ENCODE measurements at places on chromosomes 2 and 18.

- DNase-seq, result no peak
Observed at GRCh38 chr18:4821801-4822200, 366.7 kb upstream of the DLGAP1 start.

DNA sequence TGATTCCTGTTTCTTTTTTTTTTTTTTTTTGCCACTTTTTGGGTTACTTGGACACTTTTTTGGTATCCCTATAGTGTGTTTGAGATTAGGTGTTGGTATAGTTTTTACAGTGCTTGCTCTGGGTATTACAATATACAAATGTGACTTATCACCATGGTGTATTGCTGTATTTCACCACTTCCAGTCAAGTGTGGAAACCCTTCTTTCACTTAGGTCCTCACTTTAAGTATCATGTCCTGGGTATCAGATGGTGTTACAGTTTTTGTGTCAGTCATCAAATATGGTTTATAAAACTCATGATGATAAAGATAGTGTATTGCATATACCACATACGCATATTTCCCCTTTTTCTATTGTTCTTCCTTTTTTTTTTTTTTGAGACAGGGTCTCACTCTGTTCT lies 1.8 kb downstream of the ATP9B start:
- DNase-seq, result no peak

DNA sequence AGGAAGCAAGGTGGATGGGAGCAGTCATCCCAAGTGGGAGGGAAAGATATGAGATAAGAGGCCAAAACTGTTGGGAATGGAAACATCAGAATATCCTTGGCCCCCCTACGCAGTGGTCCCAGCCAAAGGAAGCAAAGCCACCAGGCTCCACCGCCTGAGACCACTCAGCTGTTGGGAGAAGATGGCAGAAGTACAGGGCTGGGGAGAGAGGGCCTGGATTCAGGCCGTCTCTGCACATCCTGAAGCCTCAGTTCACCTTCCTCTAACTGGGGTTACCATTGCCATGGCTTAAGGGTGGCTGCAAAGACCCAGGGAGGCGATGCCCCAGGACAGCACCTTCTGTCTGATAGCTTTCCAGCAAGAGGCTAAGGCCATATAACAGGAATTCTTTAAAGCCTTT lies 193.8 kb downstream of the MGAT5 start:
- no peak for DNase-seq

DNA sequence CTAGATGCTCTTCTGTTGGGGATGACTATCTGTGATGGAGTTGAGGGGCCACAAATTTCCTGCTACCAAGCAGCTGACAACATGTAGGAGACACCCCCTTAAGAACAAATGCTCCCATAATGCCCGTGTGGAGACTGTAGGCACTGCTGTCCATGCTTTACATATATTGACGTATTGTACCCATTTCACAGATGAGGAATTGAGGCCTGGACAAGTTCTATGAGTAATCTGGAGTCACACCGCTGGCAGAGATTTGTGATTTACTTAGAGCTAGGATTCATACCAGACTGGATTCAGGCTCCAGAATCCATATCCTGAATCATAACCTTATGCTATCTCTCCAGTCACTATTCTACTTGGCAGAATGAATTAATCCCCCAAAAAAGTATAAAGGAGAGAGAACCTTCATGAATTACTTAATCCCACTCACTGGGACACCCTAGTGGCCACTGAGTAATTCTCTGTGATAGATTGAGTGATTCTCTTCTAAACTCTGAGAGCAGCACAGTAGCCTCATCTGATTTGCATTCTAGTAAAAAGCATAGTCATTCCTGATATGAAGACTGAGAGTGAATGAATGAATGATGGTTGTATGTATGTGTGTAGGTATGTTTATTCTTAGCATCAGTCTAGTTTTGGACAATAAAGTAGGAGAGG lies 460.7 kb upstream of the MEIS1 start:
- no peak for DNase-seq

DNA sequence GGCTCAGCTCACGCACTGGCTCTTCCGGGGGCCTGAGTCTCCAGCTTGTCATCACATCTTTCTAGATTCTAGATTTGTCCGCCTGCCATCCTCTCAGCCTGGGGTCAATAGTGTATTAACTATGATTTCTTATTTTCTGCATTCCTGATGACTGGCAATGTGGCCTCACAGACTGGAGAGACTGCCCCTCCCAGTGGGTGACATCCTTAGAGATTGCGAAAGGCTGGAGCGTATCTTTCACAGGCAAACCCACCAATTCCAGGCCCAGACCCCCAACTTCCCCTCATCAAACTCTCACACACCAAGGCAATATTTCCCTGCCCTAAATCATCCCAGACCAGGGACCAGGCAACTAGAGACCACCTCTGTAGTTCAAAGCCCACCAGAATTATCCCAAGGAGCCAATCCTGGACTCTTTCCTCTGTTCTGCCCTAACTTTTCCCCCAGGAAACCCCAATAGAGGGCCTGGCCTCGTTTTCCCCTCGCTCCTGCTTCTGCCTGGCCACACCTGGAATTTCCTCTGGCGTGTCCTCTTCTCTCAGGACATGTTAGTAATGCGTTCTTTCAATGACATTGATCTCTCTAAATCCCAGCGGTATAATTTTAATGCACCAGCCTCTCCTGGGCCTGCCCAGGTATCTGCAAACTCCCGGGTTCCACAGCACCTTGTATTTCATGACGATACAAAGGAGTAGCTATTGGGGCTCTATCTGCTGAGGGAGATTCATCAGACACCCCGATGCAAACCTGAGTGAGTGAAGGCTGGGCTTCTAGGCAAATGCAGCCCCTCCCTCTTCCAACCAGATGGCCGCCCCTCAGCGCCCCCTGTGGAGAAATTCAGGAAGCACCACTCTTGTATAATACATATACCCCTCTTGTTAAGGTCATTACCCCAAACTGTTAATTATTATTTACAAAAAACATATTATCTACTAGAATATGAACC lies 2.4 kb upstream of the KCNF1 start:
- peak; percentile 58 for DNase-seq

Measured in activated effector memory CD4-positive, alpha-beta T cell treated with anti-CD3 and anti-CD28 coated beads, Interleukin-2, amount 50 U/mL, for 16 hours (primary cell).